Activated CD8-positive, alpha-beta T cell treated with anti-CD3 and anti-CD28 coated beads for 36 hours (primary cell): ENCODE measurements at places on chromosomes 7 and 10. TPM values are rescaled to one million over a fixed set of nuclear protein-coding genes. Genes with fewer than 3 reads are reported as not detected.

DKK1 gene
- total RNA-seq: not detected

TMEM236 gene
- total RNA-seq: 0.11 TPM

PIK3CG gene
- total RNA-seq: 27.0 TPM

BLOC1S2 gene
- total RNA-seq: 45.1 TPM

MMP21 gene
- not detected for total RNA-seq

CD36 gene
- total RNA-seq: not detected

PON2 gene
- total RNA-seq: 3.7 TPM

LBX1 gene
- total RNA-seq: not detected

PAX4 gene
- not detected for total RNA-seq

SPDYE8 gene
- not detected for total RNA-seq

KCNIP2 gene
- 3.1 TPM for total RNA-seq

MUC12 gene
- 0.54 TPM for total RNA-seq

DNA sequence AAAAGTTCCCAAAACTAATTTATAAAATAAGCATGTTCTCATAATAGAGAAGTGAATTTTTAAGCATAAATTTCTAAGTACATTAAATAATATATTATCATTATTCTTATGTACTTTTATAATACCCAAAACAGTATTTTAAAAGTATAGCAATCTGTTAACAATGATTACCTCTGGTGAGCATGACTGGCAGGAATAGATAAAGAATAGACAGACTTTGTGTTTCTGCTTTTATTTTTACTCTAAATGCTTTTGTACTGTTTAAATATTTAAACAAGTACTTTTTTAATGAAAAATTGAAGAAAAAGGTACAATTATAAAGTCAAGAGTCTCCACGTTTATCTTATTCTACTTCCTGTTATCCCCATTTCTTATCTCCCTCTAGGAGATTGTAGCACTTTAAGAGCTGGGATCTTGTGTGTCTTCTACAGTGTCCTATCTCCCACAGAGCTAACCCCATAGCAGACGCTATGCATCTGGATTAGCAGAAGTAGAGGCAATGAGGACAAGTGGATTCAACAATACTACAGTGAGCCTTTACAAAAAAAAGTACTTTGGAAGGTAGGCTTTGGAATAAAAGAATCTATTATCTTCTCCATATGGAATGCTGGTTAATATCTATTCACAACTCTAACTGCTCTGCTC is 42.9 kb downstream of the IDE start:
- H3K36me3 ChIP-seq: peaks cover 16% of the 10 kb centered on the region
- H3K27me3 ChIP-seq: no peaks in the 10 kb centered on the region
- H3K4me3 ChIP-seq: no peak overlapping the region
- DNase-seq: no peak

DNA sequence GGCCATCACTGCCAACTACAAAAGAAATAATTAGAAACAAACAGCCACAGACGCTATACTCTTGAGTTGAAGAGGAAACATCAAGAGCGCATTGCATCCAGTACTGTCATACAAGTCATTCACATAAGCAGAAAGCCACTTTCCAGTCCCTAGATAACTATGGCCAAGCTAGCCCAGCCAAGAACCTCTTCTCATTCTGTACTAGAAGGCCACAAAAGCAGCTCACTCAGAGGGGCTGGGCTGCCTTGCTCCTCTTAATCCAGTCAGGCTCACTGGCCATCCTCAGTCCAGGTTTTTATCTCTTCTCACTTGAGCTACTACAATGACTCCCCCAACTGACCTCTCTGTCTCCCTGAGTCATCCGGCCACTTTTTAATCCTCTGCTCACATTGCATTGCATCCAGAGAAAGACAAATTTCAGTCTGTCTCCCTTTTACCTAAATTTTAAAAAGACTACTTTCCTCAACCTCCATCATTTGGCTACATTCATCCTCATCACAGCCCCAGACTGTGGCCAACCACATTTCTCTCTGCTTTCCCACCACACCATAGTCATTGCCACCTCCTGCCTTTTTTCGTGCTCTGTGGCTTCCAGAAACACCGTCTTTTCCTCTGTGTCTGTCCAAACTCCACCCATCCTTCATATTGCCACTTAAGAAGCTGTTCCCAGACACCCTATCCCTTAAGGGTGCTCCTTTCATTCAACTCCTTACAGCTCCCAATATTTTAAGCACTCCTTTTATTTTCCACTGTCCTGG is 25.0 kb downstream of the PPP1R3C start:
- DNase-seq: no peak
- H3K27me3 ChIP-seq: peaks cover 4% of the 10 kb centered on the region
- H3K4me3 ChIP-seq: no peak overlapping the region
- H3K27ac ChIP-seq: no peak overlapping the region

- H3K4me1 ChIP-seq: no peaks in the 10 kb centered on the region
- H3K36me3 ChIP-seq: no peaks in the 10 kb centered on the region
These were observed 94.3 kb downstream of the BMS1 start for GRCh38 chr10:42876945-42877344.

- H3K27ac ChIP-seq: peak overlapping the region; percentile 47
- DNase-seq: no peak
- H3K36me3 ChIP-seq: peaks cover 33% of the 10 kb centered on the region
- no peaks in the 10 kb centered on the region for H3K27me3 ChIP-seq
- no peak overlapping the region for H3K4me3 ChIP-seq
These were observed 34.3 kb downstream of the MAPK8 start for GRCh38 chr10:48340734-48341133.

DNA sequence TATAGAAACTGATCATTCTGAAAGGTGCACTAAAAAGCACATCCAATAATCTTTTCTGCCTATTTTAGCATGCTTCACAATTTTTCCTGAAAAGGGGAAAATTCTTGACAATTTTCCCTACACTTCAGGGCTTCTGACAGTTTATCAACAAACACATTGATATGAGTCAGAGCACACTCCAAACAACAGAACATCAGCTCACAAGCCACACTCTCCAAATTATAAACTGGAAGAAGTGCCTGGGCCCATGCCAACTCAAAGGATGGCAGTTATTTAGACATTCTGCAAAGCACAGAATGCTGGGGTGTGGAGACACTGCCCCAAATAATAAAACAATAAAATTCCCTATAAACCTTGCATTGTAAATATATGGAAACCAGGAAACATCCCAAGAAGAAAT is 90.8 kb downstream of the ELAPOR2 start:
- no peak for DNase-seq
- H3K27ac ChIP-seq: no peak overlapping the region
- H3K4me3 ChIP-seq: no peak overlapping the region
- H3K27me3 ChIP-seq: peaks cover 2% of the 10 kb centered on the region
- H3K4me1 ChIP-seq: peaks cover 13% of the 10 kb centered on the region

GRCh38 chr7:89914711-89915110 is 239.6 kb upstream of the STEAP1 start:
- H3K27me3 ChIP-seq: no peaks in the 10 kb centered on the region
- no peaks in the 10 kb centered on the region for H3K36me3 ChIP-seq
- H3K27ac ChIP-seq: no peak overlapping the region
- DNase-seq: no peak
- H3K4me1 ChIP-seq: no peaks in the 10 kb centered on the region

GRCh38 chr10:25498645-25499044 is 323.8 kb downstream of the GPR158 start:
- DNase-seq: no peak
- no peaks in the 10 kb centered on the region for H3K27me3 ChIP-seq
- no peak overlapping the region for H3K27ac ChIP-seq
- H3K4me1 ChIP-seq: no peaks in the 10 kb centered on the region

DNA sequence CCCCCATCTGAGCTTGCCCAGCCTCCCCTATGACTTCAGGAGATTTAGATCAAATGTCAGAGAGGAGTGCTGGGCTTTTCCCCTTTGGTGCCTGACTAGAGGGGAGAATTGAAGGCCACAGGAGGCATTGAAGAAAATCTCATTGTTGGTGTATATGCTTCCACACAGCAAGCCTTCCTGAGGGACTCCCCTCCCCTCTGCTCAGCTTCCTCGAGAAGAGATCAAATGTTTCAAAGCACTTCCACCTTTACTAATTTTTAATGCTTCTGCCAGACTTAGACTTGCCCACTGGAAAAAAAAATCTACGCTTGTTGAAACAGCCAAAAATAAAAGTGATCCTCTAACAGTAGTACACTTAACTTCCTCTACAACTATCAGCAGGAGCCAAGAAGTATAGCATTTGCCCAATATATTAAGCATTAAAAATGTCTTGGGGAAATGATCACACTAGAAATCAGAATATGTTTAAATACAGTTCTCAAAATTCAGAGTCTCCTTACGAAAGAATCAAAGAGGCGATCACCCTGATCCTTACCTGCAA is 79.3 kb downstream of the FZD1 start:
- H3K4me3 ChIP-seq: no peak overlapping the region
- no peaks in the 10 kb centered on the region for H3K27me3 ChIP-seq
- DNase-seq: no peak
- H3K4me1 ChIP-seq: no peaks in the 10 kb centered on the region
- no peaks in the 10 kb centered on the region for H3K36me3 ChIP-seq
- no peak overlapping the region for H3K27ac ChIP-seq

GRCh38 chr10:92756201-92757065 is 66.7 kb downstream of the HHEX start:
- H3K27me3 ChIP-seq: no peaks in the 10 kb centered on the region
- H3K4me1 ChIP-seq: peaks cover 9% of the 10 kb centered on the region
- no peaks in the 10 kb centered on the region for H3K36me3 ChIP-seq

DNA sequence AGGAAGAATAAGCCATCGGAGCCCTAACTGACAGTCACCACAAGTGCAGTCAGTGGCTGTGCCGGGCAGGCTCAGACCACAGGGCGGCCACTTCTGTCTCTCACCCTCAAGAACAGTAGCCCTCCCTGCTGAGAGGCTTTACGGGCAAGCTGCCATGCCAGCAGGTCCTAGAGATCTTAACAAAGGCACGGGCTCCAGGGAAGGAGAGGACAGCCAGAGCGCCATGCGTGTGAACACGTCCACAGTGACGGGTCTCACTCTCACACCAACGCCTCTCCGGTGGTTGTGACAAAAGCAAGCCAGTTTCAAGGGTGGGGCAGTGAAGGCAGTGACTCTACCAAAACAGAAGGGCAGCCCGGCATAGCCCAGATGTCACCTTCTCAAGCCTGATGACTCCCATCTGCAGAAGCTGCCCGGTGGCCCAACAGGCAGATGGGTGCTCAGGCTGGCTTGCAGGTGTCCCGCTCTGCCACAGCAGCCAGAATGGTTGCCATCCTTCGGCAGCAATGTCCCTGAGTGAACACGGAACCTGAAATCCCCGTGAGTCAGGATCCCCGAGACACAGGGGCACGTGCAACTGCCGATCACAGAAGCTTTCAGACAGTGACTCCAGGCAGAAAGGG is 102.0 kb downstream of the FAM53B start:
- peaks cover 65% of the 10 kb centered on the region for H3K4me1 ChIP-seq
- H3K27ac ChIP-seq: peak overlapping the region; percentile 85
- H3K36me3 ChIP-seq: peaks cover 5% of the 10 kb centered on the region
- no peaks in the 10 kb centered on the region for H3K27me3 ChIP-seq
- no peak for DNase-seq
- H3K4me3 ChIP-seq: no peak overlapping the region

GRCh38 chr10:70475661-70476060 is 2.9 kb upstream of the PALD1 start:
- H3K4me1 ChIP-seq: peaks cover 42% of the 10 kb centered on the region
- no peak overlapping the region for H3K27ac ChIP-seq
- no peak overlapping the region for H3K4me3 ChIP-seq
- H3K36me3 ChIP-seq: no peaks in the 10 kb centered on the region
- H3K27me3 ChIP-seq: peaks cover 17% of the 10 kb centered on the region

DNA sequence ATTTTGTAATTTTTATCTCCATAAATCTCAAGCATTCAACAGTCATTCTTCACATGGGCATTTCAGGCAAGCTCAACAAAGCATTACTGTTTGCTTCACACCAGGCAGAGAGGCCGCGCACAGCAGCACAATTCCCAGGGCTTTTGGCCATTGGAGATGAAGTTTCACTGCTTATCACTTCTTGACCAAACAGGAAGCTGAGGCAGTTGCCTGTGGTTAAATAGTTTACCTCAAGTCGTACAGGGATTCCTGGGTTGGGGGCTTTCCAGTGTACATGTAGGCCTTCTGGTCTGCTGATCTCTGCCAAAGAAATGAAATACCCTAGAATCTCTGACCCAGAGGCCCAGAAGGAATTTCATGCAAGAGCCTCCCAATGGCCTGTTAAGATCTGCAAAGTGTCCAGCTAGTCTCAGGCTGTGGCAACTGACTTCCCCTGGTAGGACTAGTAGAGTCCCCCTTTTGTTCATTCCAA is 11.2 kb upstream of the PRDX3 start:
- DNase-seq: peak; percentile 35
- H3K4me1 ChIP-seq: peaks cover 22% of the 10 kb centered on the region
- H3K27me3 ChIP-seq: no peaks in the 10 kb centered on the region
- H3K4me3 ChIP-seq: no peak overlapping the region
- H3K27ac ChIP-seq: no peak overlapping the region

GRCh38 chr10:99523251-99523773 is 9.4 kb upstream of the NKX2-3 start:
- H3K4me1 ChIP-seq: peaks cover 11% of the 10 kb centered on the region
- H3K27me3 ChIP-seq: peaks cover 70% of the 10 kb centered on the region
- no peak for DNase-seq
- H3K36me3 ChIP-seq: no peaks in the 10 kb centered on the region

GRCh38 chr10:65358565-65358964 is 1567.3 kb upstream of the LRRTM3 start:
- H3K36me3 ChIP-seq: no peaks in the 10 kb centered on the region
- DNase-seq: no peak
- H3K27ac ChIP-seq: no peak overlapping the region
- no peak overlapping the region for H3K4me3 ChIP-seq
- no peaks in the 10 kb centered on the region for H3K27me3 ChIP-seq

GRCh38 chr7:47944536-47945260 is 3.6 kb downstream of the PKD1L1 start:
- H3K36me3 ChIP-seq: no peaks in the 10 kb centered on the region
- DNase-seq: no peak
- H3K4me1 ChIP-seq: no peaks in the 10 kb centered on the region

DNA sequence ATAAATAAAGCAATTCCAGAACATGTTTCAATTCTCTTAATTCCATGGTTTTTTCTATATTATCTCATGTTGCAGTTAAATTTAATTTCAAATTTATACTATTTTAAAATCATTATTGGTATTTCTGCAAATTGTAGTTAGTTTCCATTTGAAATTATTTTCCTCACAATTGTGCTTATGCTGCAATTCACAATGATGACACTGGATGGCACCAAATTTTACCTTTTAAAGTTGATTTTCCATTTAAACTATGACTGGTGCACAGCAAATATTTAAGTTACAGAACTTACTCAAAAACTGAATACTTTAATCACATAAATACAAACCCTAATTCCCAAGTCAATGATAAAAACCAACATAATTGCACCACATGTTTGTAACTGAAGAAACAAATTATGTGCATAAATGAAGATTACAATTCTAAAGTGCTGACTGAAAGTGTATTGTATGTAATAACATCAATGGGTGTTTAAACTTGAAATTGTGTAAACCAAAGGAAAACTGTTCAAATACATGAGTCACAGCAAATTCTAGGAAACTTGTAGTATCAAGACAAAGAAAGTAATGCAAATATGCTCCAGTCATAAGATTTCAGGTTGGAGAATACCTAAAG is 75.3 kb upstream of the AASS start:
- H3K4me3 ChIP-seq: no peak overlapping the region
- H3K27ac ChIP-seq: no peak overlapping the region
- H3K36me3 ChIP-seq: no peaks in the 10 kb centered on the region
- no peaks in the 10 kb centered on the region for H3K27me3 ChIP-seq
- no peak for DNase-seq
- no peaks in the 10 kb centered on the region for H3K4me1 ChIP-seq

GRCh38 chr7:141551782-141552181 is 572 bp downstream of the AGK start:
- no peak for DNase-seq
- peaks cover 40% of the 10 kb centered on the region for H3K4me1 ChIP-seq
- peak overlapping the region; percentile 85 for H3K4me3 ChIP-seq

- H3K27ac ChIP-seq: peak overlapping the region; percentile 99
- peak overlapping the region; percentile 82 for H3K4me3 ChIP-seq
- peak; percentile 71 for DNase-seq
- no peaks in the 10 kb centered on the region for H3K36me3 ChIP-seq
These were observed 94.7 kb upstream of the ZMIZ1 start for GRCh38 chr10:78973901-78974616.
